Kidney epithelial cell (primary cell): ENCODE measurements at places on chromosomes 2 and 18.
A peak's percentile ranks its signal among the peaks of the same experiment; 100 is the strongest.

GRCh38 chr2:186201371-186201770 is 284.7 kb upstream of the ZC3H15 start:
- no peak for DNase-seq

DNA sequence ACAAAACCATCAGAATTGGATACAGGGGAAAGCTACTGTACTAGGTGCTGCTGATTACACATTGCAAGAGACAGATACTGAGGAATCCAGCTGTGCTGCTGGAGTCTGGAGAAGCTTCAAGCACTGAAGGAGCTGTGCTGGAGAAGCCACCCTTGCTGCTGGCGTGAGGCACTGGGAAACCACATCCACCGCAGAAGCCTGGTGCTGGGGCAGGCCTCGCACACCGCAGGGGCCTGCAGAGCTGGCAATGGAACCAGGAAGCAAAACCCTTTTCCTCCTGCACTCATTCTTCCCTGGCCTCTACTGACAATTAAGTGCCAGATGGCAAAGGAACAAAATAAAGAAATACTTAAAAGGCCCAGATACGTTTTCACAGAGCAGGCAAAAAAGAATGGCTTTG is 94.4 kb upstream of the MSH6 start:
- no peak for DNase-seq

- DNase-seq, result no peak
Observed at GRCh38 chr2:62140426-62141141, 55.3 kb upstream of the B3GNT2 start.

DNA sequence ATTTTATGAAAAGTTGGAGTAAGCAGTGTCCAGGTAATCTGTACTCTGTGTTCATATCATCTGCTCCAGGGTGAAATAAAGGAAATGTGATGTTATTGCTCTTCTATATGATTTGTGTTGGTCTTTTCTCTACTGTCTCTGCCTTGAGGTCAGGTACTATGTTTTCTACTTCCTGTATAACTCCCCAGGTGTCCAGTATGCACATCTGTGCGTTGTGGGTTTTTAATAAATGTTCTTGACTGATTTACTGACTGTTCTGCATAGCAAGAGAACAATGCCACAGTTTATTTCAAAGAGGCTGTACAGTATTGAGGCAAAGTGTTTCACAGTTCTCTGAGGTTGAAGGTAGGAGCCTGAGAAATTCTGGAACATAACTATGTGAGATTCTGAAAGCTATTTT is 89.7 kb downstream of the BABAM2 start:
- DNase-seq, result no peak

DNA sequence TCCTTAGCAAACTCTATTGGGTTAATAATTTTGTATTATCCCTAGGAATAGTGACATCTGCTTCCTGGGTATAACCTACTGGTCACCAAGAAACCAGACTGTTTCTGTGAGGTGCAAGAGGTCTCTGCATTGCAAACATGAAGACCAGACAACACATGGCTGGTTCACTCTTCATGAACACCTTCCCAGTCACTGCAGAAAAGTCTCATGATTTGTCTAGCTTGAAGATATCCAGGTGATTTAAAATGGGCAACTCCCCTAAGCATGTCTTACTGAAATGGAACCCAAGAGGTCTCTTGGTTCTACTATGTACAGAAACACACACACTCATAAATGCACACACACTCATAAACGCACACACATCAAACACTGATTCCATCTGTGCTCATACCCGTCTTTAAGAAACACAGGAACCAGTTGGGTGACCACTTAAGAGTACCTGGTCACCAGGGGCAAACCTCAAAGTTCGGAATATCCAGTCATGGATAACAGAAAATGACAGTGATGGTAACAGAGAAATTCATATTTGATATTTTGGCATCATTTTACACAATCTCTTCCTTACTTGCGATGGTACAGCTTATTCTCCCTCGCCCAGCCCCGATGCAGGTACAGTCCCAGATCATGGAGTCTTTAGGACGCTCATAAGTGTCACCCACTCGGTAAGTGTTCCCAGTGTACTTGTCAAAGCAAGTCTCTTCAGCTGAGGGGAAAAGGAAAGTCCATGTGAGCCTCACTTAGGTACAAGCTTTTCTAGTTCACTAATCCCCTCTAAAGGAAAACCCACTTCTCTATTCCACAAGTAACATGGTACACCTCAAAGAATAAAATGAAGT is 2.9 kb downstream of the FN1 start:
- no peak for DNase-seq

GRCh38 chr2:188032786-188033185 is 258.9 kb upstream of the GULP1 start:
- DNase-seq, result no peak

- no peak for DNase-seq
Observed at GRCh38 chr2:75751360-75751759, 40.6 kb upstream of the GCFC2 start.

GRCh38 chr2:43051338-43051737 is 175.1 kb downstream of the ZFP36L2 start:
- DNase-seq, result no peak

DNA sequence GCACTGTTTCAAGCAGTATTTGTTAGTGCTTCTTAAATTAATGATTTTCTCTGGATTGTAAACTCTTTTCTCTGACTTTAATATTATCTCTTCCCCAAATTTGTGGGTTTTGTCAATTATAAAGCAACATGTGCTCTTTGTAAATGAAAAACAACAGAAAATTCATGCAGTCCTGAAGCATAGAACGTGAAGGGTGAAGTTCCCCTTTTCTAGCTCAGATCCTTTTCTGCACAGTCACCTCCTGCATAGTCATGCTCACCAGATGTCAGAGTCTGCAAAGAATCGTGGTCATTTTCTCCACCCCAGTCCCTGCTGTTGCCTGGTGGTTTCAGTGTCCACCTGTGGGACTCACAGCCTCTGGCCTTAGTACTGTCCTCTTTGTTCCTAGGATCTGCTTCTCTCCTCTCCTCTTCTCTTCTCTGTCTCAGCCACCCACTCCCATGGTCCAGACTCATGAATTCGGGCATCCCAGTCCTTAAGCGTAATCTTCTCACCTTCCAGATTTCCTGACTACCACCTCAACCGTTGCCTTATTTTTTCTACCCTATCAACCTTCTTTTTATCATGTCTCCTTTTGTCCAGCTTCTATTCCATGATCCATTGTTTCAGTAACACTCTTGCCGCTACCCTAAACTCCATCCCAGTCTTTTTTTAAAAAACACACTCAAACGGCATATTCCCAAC is 229.1 kb downstream of the RTP5 start:
- DNase-seq, result no peak

- DNase-seq, result peak; percentile 16
Observed at GRCh38 chr18:8260319-8260718, 348.9 kb upstream of the RAB12 start.

DNA sequence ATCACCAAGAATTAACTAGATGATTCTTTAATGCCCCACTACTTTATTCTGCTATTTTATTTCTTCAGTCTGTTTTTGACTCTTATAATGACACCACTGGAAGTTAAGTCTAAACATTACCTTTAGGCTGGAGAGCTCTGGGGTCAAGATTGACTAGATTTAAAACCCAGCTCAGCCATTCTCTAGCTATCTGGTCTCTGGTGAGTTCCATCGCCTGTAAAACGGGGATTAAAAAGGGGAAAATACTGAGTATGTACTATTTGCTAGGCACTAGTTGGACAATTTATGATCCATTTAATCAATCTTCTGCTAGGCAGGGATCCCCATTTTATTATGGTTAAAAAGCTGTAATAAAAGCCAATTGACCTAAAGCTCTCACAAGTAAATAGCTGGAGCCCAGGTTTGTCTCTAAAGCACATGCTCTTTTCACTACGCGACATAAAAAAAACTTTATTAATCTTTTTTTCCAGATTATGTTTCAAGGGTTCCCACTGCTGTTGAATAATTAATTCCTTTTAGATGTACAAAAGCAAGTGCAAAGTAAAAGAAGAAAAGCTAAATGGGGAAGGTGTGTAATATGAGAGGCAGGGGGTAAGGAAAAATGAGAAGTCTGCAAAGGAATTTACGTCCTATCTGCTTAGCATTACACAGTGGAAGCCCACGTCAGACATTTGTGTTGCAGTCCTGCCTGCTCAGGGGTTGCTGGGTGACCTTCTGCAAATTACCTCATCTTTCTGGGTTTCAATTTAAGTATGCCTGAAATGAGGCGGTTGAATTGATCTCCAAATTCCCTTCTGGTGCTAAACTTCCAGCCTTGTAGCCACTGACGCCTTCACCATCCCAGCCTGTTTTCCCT is 918 bp upstream of the NABP1 start:
- DNase-seq, result peak; percentile 74

DNA sequence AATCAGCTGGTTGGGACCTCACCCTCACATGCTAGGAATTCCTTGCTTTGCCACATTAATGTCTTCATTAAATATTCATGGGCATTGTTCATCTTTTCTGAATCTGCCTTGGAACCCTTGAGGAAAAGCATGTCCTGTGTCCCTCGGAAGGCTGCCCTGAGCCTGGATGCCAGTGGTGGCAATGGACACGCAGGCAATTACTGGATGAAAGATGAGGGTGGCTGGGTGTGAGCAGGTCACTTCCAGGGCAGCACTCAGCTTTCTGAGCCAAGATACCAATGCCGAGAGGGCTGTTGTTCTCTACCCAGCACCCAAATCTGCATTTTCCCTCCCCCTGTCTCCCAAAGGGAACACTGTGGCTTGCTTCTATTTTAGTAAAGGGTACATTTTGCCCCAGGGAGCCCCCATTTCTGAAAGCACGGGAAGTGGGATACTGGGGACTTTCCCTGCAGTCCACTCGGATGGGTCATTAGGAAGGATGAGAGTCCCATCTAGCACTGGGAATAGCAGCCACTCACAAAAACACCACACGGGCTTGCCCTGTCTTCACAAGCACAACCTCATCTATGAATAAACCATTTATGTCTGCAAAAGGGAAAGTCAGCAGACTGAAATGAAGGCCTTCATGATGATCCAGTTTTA is 234.8 kb downstream of the SOX11 start:
- no peak for DNase-seq

- no peak for DNase-seq
Observed at GRCh38 chr2:10331702-10332401, 29.1 kb downstream of the HPCAL1 start.

DNA sequence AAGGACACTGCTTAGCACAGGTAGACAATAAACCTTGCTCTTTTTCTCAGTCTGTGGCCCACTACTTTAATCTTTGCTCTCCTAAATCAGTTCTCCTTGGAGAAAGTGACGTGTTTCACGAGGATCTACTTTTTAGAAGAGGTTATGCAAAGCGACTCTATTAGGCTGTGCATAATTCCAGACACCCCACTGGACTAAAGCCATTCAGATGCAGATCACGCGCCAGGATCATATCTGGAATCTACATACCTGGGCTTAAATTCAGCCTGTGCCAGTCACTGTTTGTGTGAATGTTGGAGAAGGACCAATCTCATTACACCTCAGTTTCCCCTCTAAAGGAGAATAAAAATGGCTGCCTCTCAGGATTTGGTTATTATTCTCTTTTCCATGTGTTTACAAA is 413.0 kb upstream of the MYT1L start:
- DNase-seq, result no peak

- no peak for DNase-seq
Observed at GRCh38 chr2:235793163-235793752, 299.4 kb downstream of the AGAP1 start.

DNA sequence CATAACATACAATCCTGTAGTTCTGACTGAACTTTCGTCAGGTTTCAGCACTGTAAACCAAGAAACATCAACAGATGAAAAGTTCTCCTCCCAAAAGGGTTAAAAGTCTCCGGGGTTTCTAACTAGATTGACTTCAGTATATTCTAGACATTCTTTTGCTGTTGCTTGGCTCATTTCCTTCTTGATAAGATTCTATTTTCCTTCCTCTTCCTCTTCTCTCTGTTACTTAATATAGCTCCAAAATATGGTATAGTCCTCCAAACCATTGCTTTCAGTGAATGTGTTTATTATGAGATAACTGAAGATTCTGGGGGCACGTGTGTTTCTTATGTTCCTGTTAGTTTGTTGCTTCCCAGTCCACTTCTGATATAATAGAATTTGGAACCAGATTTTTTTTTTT is 46.4 kb upstream of the MAP4K3 start:
- DNase-seq, result no peak

DNA sequence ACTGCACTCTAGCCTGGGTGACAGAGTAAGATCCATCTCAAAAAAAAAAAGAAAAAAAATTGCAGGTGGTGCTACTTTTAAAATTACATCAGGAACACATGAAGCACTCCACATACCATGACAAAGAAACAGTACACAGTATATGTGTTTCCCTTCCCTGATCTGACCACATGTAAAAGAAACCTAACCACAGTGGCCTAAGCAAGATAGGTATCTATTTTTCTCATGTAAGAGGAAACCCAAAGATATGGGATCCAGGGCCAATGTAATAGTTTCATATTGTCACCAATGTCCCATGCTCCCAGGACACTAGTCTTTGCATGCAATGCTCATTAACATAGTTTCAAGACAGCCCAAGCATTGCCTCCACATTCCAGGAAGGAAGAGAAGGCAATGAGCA is 99.9 kb downstream of the DYM start:
- DNase-seq, result no peak

GRCh38 chr2:171762879-171763573 is 75.8 kb downstream of the DYNC1I2 start:
- no peak for DNase-seq

DNA sequence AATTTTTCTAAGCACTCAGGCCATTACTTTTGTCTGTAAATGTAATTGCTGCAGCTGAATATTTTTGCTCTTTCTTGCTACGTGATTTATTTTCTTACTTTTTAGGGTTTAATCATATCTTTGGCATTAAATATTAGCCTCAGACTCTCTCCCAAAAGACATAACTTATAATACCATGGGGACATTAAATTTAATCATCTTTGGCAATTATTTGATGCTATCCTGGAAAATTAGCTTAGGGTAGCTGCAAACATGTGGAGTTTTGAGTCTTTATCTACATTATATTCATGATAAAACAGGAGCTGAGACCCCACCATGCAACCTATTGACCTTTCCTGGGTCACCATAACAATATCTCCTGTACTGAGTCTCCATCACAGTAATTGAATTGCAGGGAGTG is 59.1 kb upstream of the EDAR start:
- no peak for DNase-seq

GRCh38 chr2:189348369-189348768 is 92.9 kb upstream of the WDR75 start:
- DNase-seq, result no peak

DNA sequence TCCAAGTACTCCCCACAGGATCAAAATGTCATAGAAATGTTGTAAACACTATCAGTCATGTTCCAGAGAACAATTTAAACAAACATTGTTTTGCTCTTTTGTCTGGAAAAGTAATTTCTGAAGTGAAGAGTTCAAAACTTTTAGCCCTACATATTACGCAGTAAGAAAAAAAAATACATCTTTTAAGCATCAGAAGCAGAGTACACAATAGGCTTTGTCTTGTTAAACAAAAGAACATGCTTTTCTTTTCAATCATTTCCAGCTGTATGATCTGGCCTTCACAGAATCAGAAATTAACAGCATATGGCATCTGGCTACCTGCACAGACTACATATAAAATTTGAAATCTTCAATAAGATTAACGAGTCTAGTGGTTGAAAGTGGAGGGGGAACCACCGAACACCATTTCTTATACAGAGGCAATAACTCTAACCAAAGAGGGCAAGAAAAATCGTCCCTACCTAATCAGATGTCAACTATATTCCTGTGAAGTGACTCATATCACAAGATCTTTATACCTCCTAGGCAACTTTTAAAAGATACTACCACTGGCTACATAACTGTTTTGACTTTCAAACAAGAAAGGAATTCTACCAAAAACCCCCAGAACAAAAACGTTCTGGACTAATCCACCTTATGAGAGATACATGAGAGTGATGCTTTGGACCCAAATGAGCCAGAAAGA is 149.3 kb downstream of the EXOC6B start:
- no peak for DNase-seq
